ENCODE measurements at places on chromosomes 5 and 9.

GRCh38 chr5:160151017-160151416 is 31.8 kb upstream of the PWWP2A start:
- DNase-seq = no peak

GRCh38 chr5:12861886-12862654 is 957.8 kb upstream of the CTNND2 start:
- DNase-seq = no peak

- DNase-seq = no peak
These were observed 13.3 kb upstream of the UBE2QL1 start for GRCh38 chr5:6435356-6435755.

DNA sequence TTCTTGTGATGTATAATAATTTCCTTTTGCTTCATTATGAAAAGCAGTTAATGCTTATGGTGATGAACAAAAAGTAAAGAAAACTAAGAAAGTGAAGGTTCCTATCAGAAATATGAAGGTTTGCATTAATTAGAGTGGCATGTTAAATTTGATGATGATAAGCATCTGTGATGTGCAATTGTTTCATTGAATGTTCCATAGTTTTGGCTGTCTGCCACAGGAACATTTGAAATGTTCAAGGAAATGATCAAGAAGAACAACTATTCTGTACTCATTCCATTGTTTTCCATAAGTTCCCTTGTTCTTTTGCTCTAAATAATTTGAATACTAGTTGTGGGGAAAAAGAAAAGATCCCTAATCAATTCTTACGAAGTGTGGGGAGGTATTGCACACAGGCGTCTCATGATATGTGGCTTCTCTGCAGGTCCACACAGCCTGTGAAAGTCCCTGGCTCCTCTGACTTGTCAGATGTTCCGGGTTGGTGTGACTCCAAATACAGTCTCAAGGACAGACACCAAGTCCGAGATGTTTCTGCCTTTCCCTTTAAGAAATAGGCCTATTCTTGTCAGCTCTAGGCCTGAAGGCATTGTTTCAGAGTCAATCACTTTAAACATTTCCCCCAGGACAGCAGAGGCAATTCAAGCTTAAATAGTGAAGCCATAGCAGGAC is 152.6 kb upstream of the MAST4 start:
- DNase-seq = no peak

- no peak for DNase-seq
These were observed 37.5 kb upstream of the GFPT2 start for GRCh38 chr5:180390441-180391190.

DNA sequence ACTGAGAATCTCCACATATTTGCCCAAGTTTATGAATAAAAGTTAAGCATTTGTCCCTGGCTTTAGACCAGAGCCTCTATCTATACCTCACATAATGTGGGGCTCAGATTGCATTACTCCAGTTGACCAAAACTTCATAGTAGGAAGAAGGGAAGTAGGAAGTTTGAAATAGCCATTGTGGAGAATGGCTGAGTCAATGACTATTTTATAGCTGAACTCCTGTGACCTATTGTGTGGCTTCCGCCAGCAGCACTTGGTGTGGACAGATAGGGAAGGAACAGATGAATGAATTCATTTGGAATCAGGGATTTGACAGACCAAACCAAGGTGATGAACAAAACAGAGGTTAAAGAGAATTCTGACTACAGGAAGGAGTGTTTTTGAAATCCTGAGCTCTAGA is 92.9 kb upstream of the LPAR1 start:
- DNase-seq = no peak

GRCh38 chr5:178274781-178275537 is 42.4 kb upstream of the PHYKPL start:
- no peak for DNase-seq

- DNase-seq = no peak
These were observed 323.8 kb downstream of the PDE4D start for GRCh38 chr5:59569608-59570334.

DNA sequence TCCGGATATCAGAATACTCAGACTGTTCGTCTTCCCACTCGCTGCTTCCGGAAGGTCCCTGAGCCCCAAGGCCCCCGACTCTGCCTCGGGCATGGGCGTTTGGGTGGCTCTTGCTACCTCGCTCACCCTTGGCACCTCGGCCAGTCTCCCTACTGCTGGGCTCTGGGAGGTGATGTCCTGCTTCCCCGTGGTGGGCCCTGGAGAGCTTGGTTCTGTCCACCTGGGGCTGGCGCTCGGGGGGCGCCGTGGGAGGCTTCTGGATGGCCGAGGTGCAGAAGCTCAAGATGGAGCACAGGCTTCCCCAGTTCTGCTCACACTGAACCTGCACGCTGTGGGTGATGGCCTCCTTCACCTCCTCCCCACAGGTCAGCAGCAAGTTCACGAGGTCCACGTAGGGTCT is 10.4 kb downstream of the STC2 start:
- DNase-seq = no peak

- no peak for DNase-seq
These were observed 30.9 kb downstream of the NTNG2 start for GRCh38 chr9:132192728-132193127.

DNA sequence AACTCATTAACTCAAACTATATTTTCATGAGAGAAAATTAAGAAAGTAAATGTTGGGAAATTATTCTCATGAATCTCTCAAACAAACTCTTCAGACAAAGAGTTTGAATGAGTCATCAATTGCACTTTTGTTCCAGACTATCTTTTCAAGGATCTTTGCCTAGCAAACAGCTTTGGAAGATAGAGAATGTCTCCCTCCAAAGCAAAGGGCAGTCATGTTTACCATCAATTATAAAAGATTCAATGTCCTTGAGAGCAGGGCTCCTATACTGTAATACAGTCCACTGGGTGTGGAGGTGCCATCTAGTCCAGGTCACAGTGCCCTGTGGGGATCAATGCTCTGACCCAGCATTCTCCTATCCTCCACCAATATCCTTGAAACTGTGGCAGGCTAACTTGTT is 1429.3 kb downstream of the EFNA5 start:
- DNase-seq = no peak

DNA sequence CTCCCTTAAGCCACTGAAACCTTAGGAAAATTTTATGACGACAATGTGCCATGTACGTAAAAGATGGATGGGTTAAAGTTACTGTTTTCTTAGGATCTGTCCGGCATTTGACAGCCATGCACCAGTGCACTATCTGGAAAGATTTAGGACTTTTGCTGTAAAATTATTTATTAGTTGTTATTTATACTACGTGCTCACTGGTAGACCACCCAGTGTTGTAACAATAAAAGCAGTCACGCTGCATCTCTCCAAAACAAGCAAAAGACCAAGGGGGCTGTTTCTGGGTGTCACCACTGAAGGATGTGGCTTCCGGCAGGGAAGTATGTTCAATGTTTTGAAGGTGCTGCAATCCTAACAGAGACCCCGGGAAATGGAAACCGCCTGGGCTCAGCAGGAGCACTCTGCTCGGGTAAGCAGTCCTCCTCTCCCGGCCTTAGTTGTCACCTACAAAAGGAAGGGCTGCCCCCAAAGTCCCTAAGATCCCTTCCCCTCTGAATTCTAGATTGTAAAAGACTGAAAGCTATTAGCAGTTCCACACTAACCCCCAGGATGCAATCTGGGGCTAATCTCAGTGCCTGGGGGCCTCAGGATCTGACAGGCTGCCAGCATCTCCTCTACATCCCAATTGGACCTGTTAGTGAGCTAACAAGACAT is 38.6 kb downstream of the SAXO1 start:
- no peak for DNase-seq

GRCh38 chr9:37426846-37427245 is 4.3 kb downstream of the GRHPR start:
- no peak for DNase-seq

DNA sequence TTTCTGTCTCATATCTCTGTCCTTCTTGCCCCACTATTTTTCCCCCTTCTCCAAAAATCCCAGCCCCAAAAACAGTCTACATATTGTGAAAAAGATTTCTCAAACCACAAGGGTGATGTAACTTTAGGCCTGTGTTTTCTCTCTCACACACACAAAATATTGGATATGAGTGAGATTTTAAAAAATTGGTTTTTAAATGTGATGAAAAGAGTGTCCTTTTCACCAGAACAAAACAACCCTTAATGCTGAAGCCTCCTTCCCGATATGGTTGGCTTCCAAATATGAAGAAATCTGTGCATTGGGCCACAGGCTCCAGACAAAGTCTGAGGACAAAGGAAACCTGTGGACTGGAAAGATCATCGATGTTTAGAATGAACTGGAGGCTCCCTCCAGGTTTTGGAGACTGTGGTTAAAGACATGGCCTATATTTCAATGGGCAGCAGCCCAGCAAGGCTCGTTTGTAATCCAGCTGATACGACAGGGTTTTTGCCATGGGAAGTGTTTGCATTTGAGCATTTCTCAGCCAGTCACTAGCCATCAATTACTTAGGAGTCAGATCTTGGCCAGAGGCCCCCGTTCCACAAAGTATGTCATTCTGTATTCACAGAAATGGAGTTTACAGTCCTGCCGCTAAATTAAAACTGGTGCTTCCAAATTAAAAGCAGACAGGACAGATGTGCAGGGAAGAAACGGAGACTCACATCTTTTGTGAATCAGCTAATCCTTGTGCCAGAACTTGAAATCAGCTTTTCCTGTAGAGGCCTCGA is 546.3 kb downstream of the EBF1 start:
- DNase-seq = no peak

- no peak for DNase-seq
These were observed 36.4 kb downstream of the ZNF366 start for GRCh38 chr5:72470826-72471225.

GRCh38 chr5:104556957-104557356 is 994.4 kb upstream of the NUDT12 start:
- no peak for DNase-seq

Data from activated CD8-positive, alpha-beta memory T cell treated with anti-CD3 and anti-CD28 coated beads for 4 hours (primary cell).